Uterus (tissue), 4 donors: ENCODE measurements at places on chromosomes 16 and 17.

DNA sequence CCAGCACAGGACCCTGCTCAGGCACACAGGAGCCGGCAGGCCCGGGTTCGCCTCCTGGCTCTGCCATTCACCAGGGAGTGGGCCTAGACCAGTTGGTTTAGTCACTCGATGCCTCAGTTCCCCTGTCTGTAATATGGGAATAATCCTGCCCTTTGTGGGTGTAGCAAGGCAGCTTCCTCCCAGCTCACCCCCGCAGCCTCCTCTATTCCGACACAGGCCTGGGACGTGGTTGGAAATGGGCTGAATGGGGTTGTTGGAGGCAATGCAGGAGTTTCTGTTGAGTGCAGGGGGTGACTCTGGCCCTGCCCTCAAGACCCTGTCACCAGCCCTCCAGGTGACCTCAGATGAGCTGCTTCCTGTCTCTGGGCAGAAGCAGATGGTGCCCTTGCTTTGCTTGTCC is 19.8 kb downstream of the SLC5A10 start:
- DNase-seq, result no peak

DNA sequence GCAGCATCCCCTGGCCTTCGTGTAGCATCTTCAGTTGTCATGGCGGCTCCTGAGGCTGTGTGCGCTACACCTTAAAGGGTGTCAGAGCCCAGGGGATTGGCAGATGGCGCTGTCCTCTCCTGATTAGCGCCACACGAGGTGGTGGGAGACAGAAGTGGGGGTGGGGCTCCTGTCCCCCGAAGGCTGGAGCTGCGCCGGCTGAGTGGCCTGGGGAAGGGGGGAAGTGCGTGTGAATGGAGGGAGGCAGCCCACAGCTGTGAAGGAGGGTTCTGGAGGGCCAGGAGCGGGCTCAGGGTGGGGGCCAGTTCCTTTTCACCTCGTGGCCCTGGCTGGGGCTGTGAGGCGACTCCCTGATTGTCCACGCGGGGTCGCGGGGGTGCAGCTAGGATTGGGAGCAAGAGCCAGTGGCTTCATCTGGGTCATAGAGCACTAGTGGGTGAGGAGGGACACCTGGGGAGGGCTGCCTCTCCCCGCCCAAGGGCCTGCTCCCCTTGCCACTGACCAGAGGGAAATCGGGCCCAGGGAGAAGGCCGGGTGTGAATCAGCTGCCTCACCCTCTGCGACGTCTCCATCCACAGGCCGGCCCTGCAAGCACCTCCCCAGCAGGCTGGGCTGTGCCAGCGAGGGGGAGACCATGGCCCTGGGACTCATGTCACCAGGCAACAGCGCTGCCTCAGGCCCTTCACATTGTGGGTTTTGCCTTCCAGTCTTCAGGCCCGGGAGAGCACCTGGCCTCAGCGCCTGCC is 14.1 kb downstream of the BAHCC1 start:
- DNase-seq, result no peak

GRCh38 chr17:47279062-47279801 is 25.6 kb downstream of the ITGB3 start:
- peak; percentile 74 for DNase-seq

GRCh38 chr17:69818467-69818866 is 256.6 kb upstream of the KCNJ16 start:
- no peak for DNase-seq

DNA sequence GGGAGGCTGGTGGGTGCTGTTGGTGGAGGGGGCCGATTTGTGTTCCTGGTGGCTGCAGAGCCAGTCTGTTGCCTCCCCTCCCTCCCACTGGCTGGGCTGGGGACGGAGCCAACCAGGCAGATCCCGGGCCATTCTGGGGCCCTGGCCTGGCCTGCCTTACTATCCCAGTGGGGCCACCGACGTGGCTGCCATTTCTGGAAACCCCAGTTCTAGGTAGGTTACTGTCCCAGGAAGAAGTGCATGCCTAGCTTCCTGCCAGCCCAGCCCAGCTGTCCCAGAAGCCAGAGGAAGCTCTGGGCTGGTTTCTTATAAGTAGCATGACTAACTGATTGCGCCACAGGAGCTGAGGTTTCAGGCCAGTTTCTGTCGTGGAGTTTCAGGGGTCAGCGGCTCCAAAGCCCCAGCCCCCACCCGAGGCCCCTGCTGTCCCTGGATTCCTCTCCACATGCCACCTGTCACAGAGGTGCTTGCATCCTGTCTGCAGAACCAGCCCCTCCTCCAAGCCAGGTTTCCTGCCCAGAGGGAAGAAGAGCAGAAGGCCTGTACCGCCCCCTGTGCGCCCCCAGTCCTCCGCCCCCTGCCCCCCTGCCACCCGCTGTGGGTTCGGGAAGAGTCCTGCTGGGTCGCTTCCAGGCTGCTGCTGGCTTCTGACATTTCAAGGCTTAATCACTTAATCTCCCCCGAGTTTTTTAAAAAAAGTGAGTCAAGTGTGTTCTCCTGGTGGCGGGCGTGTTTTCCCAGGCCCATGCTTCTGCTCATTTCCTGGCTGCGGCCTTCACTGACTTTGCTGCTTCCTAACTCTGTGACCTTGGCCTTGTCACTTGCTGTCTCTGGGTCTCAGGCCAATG is 13.2 kb downstream of the IL4R start:
- peak; percentile 87 for DNase-seq

GRCh38 chr16:68084504-68085258 is 489 bp upstream of the NFATC3 start:
- peak; percentile 86 for DNase-seq
